Colonic mucosa (tissue), 4 donors: ENCODE measurements at places on chromosomes 13 and 19. TPM values are rescaled to one million over a fixed set of nuclear protein-coding genes. Genes with fewer than 3 reads are reported as not detected.

- no peak for DNase-seq
Observed at GRCh38 chr13:108574856-108575255, 54.6 kb upstream of the MYO16 start.

The INAFM1 gene
- total RNA-seq, result 12.8 TPM

GRCh38 chr19:14167576-14168138 is 31.3 kb upstream of the ASF1B start:
- DNase-seq, result no peak

DNA sequence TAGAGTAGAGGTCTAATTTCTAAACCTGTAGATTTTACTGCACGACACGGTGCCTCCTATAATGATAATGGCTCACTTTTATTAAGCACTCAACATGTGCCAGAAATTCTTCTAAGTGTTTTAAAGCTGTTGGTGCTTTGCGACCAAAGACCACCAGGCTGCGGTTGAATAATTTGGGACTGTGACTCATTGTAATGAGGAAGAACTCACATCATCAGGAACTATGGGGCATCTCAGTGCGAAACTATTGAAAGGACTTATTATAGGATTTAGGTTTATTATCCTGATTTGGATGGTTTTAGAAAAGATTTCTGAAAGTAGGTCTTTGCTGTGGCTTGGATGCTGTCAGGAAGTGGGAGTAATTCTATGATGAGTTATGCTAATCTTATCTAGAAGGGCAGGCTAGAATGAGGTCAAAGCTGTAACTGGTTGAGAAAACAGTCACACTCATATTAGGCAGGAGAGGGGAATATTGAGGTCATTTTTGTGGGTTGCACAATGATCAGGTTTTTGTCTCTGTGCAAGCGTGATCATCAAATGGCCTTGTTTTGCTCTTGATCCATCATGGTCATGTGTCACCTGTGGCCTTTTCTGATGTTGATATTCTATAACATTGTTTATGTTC is 266.8 kb downstream of the PCDH20 start:
- no peak for DNase-seq
